Activated CD4-positive, CD25-positive, alpha-beta regulatory T cell (primary cell): ENCODE measurements at places on chromosomes 3 and 15.

- no peak for DNase-seq
Observed at GRCh38 chr3:52385157-52385556, 59.7 kb downstream of the SEMA3G start.

- no peak for DNase-seq
Observed at GRCh38 chr15:23567921-23568320, 2.4 kb downstream of the MKRN3 start.

DNA sequence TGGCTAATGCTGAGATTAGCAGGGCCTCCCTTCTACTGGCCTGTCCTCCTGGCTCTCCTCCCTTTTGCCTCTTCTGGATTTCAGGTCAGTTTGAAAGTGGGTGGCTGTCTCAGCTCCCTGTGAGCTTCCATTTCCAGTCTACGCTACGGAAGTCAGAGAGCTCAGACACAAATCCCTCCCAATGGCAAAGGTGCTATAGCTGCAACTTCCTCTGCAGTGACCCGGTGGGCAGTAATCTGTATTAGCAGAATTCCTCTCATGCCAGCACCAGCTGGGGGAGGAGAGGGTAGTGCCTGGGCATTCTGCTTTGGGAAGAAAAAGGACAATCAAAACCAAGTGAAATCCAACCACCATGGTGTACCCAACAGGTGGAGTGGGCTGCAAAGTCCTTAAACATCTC is 171.4 kb downstream of the STT3B start:
- DNase-seq: no peak

DNA sequence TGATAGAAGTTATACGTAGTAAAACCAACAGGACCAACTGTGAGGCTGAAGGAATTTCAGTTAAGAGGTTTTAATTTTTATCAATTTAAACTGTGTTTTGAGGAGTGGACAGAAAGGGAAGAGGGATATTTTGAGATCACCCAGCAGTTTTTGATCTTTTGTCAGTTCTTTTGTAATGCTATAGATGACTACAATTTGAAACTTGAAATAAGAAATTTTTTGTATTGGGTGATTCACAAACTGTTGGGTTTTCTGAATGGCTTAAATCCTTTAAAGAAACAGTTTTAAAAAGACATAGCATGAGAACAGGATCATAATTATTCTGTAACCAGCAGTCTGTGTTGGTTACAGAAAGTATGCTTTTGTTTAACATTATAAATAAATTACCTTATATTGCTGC is 67.4 kb downstream of the TCF12 start:
- no peak for DNase-seq

DNA sequence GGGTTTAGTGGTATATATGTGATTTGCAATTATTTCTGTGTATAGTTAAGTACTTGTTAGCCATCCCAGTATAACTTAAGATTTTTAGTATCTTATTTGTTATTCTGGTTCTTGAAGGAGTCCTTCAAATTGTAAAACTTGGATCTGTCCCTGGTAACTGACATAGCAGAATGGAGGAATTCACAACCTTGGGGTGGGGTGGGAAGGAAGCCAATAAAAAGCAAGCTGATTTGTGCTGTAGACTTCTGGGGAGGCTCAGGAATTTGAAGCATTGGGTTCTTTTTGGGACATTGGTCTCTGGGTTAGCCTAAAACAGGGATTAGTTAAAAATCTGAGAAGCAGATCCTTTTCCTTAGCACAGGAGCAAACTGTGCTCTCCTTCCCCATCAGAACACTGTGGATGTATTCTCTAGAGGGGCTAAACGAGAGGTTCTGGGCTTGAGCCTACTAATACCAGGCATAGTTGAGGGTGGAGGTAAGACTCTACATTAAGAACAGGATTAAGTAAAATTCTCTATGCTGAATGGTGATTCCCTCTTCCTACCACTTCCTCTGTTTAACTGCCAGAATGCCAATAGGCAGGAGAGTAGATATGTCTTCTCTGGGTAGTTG is 42.2 kb downstream of the GMPS start:
- DNase-seq: no peak

- DNase-seq: no peak
Observed at GRCh38 chr3:171643681-171644080, 166.6 kb downstream of the PLD1 start.

DNA sequence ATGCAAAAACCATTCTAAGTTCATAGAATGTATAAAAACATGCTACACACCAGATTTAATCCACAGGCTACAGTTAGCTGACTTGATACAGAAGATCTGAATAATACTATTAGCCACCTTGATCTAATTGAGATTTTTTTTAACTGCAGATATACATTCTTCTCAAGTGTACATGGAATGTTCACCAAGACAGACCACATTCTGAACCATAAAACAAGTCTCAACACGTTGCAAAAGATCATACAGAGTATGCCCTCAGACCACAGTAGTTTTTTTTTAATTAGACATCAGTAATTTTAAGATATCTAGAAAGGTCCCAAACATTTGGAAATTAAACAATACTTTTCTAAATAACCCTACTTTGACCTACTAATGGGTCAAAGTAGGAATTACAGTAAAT is 83.3 kb downstream of the FGF7 start:
- DNase-seq: no peak

GRCh38 chr3:39473452-39474125 is 6.1 kb downstream of the MOBP start:
- DNase-seq: no peak

DNA sequence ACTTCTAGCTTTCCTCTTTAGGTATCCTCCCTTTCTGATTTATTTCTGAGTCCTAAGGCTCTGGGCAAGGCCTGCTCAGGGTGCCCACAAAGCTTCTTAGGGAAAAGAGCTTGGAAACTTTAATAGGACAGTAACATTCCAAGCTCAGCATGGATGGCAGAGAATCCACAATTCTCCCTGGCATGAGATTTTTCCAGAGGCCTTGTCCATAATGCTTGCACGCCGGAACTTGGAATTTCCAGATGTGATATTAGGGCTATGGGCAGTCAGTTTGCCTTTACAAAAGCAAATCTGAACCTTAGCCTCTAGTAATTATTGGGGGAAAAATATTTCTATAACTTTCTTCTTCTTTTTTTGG is 139.0 kb upstream of the RBMS3 start:
- DNase-seq: no peak

GRCh38 chr3:155385896-155386625 is 92.6 kb upstream of the STRIT1 start:
- no peak for DNase-seq

DNA sequence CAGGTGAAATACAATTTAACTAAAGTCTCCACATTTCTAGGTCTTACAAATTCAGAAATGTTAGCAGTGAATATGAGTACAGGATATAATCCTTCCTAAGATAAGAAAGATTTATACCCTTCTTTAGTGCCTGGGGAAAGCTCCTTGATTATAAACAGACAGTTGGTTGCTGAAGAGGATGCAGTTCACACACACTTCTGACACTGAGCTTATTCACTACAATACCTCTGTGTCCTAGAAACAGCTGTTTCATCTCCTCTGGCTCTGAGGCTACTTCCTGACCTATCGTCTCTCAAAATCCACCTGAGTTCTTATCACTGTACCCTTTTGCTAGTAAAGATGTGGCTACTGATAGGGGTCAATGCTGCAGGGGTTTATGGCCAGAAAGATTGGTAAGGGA is 57.1 kb downstream of the TP63 start:
- no peak for DNase-seq

- DNase-seq: no peak
Observed at GRCh38 chr15:25875566-25875965, 12.4 kb upstream of the ATP10A start.

GRCh38 chr3:105974381-105974780 is 105.6 kb upstream of the CBLB start:
- DNase-seq: no peak

DNA sequence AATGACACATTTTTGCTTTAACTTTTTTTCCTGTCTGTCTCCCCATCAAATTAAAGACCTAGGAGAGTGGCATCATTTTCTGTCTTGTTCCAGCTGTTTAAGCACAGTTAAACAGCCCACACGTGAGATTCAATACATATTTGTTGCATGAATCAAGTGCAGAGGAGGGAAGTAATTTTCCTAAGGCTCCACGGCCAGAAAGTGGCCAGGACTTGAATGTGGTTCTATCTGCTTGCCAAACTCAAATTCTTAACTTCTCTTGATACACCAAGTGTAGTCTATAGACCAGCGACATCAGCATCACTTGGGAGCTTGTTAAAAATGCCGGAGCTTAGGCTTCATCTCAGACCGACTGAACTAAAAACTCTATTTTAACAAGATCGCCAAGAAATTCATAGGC is 724.8 kb upstream of the CFAP20DC start:
- no peak for DNase-seq

- no peak for DNase-seq
Observed at GRCh38 chr3:84877092-84877491, 81.7 kb upstream of the CADM2 start.

DNA sequence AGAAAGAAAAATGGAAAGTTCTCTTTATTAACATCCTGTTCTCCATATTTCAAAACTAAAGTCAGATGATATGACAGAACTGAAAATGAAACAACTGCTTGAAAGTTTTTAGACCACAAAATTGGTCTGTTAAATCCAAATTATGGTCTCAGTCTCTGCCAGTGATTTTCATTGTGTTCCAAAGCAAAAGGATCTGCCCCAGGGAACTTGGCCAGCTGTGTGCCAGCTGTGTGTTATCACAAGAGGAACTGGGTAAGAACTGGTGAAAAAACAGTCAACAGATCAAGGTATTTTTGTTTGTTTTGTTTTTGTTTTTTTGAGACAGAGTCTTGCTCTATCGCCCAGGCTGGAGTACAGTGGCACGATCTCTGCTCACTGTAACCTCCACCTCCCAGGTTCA is 323.3 kb downstream of the CTNNB1 start:
- DNase-seq: no peak

DNA sequence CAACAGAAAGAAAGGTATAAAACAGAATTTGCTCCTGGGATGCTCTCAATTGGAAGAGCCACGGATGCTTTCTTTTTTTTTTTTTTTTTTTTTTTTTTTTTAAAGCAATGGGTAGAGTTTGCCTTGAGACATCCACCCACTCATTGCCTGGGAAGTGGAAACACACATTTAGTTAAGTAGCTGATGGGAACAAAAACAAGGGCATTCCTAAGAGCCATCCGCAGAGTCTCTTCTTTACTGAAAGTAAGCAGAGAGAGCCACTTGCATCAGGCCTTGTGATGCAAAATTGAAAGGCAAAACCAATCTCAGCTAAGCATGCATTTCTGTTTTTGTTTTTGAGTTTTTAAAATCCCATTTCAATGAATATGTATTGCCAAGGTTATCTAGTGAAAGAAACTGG is 787.9 kb upstream of the LMCD1 start:
- no peak for DNase-seq

DNA sequence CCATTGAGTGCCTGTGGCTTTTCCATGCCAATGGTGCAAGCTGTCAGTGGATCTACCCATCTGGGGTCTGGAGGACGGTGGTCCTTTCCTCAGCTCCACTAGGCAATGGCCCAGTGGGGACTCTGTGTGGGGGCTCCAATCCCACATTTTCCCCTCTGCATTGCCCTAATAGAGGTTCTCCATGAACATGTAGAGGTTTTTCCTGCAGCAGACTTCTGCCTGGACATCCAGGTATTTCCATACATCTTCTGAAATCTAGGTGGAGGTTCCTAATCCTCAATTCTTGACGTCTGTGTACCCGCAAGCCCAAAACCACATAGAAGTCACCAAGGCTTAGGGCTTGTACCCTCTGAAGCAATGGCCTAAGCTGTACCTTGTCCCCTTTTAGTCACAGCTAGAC is 703.1 kb downstream of the MCTP2 start:
- no peak for DNase-seq

- DNase-seq: no peak
Observed at GRCh38 chr15:49979705-49980382, 139.2 kb downstream of the ATP8B4 start.
